ENCODE measurements at places on chromosomes 16 and 17.
A peak's percentile ranks its signal among the peaks of the same experiment; 100 is the strongest.

DNA sequence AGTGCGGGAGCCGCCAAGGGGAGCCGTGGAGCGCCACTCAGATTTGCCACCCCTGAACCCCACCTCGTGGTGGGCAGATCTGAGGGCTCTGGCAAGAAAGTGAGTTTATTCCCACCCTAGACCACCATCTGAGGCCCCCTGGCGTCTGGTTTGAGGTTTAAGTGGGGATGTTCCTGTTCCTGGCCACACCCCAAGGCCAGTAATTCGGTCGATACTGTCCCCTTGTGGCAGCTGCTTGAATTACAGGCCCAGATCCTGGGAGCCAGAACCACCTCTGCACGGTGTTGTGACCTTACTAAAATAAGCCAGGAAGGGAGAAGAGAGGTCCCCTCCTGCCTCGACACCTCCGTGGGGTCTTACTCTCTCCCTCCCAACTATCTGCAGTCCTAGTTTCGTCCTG lies 3.3 kb upstream of the LAT start:
- no peak for DNase-seq

GRCh38 chr17:52048137-52048898 lies 110.2 kb downstream of the CA10 start:
- no peak for DNase-seq

DNA sequence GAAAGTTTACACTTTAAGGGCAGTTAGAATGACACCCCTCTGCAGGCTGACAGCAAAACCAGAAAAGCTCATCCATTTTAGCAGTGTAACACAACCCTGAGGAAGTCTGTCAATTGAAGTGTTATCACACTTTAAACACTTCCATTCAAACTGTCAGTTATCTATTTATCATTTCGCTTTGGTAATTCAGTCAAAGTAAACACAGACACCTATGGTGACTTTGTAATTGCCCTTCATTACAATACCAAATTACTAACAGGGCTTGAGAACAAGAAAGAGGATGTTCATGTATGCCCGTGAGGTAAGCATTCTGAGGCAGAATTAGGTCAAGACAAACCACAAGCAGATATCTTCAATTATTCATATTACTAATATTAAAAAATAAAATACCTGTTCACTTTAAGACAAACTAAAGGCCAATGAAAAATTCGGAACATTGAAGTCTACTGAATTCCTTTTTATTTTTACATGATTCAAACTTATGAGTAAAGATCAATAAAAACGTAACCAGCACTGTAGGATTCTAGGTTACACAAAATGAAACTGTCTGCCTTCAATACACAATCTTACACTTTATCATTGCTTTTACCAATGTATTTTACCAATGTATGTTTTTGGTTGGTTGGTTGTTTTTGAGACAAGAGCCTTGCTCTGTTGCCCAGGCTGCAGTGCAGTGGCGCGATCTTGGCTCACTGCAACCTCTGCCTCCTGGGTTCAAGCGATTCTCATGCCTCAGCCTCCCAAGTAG lies 57.1 kb downstream of the BRIP1 start:
- no peak for DNase-seq

DNA sequence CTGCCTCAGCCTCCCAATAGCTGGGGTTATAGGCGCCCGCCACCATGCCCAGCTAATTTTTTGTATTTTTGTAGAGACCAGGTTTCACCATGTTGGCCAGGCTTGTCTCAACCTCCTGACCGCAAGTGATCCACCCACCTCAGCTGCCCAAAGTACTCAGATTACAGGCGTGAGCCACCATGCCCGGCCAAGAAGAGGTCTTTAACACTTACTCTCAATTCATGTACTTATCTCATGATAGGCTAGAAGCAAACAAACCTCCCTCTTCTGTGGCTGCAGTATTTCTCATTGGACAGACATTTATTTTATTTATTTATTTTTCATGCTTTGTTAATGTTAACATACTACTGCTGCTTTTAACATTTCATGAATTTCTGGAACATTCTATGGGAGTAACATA lies 7.0 kb upstream of the NT5C start:
- no peak for DNase-seq

DNA sequence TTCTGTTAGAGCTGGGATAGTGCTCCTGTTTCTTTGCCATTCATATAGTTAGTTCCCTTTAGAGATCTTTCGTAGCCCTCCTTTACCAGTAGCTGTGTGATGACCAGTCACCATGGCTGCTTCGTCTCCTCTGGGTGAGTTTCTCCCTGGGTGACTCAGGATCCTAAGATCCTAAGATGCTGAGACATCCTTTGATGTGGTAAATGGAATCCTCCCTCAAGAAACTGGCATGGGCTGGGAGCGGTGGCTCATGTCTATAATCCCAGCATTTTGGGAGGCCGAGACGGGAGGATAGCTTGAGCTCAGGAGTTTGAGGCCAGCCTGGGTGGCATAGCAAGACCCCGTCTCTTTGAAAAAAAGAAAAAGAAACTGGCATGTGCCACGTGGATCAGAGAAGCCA lies 5.9 kb downstream of the PHAF1 start:
- no peak for DNase-seq

DNA sequence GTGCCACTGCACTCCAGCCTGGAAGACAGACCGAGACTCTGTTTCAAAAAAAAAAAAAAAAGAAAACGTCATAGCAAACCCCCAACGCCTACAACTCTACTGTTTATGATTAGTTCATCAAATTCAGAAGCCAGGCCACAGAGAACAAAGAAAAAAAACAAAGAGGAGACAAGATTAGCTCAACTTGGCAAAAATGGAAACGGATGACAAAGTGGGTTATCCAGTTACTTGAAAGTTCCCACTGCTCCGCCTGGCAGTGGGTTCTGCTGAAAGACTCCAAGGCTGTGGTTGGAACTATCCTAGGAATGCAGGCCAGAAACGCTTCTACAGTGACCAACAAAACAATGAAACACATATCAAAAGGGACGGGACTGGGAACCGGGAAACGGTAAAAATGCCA lies 53.1 kb downstream of the MRM3 start:
- DNase-seq: no peak

DNA sequence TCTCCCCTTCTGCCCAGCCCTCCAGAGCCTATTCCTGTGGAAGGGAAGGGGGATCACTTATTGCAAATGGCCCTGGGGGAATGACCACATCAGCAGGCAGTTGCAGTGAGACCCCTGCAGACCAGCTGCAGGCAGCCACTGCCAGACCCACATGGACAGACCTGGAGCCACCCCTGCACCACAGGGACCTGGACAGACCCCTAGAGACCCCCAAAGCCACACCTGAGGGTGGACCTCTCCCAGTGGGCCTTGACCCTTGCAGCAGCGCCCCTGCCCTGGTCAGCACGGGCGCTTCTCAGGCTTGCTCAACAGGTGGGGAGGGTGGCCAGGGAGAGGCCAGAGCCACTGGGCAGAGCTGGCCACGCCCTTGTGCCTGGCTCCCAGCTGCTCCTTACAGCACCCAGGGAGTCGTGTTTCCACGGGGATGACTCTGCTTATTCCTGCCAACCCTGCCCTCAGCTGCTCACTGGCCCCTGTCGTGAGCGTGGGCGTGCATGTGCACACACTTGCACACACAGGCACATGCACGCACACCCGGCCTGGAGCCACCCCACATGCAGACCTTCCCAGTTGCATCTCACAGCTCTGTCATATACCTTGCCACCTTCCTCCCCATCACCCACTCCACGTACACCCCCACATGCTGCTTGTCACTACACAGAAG lies 1.3 kb upstream of the SCN4A start:
- no peak for DNase-seq

- DNase-seq: no peak
Measured at GRCh38 chr16:78390508-78391324, 291.3 kb downstream of the WWOX start.

DNA sequence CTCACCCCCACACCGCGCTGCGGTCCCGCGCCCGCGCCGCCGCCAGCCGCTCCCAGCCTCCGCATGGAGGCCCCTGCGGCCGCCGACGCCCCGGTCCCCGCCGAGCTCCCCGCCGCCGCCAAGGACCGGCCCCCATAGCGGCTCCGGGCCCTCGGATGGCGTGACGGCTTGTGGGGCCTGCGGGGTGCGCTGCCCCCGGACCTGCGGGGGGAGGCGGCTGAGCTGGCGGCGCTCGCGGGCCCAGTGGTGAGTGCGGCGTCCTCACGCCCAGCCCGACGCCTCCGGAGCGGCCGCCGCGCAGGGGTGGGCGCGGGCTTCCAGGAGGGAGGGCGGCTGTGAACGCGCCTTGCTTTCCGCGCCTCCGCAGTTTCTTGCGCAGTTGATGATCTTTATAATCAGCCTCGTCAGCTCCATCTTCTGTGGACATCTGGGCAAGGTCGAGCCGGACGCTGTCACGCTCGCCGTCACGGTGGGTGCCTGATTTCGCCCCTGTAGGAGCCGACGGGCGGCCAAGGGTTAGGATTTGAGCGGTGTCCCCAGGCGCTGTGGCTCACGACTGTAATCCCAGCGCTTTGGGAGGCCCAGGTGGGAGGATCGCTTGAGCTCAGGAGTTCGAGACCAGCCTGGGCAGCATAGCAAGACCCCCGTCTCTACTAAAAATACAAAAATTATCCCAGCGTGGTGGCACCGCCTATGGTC lies 46.4 kb downstream of the SLC47A1 start:
- DNase-seq: no peak

GRCh38 chr17:42704837-42705494 lies 22.6 kb downstream of the CNTNAP1 start:
- DNase-seq: no peak

DNA sequence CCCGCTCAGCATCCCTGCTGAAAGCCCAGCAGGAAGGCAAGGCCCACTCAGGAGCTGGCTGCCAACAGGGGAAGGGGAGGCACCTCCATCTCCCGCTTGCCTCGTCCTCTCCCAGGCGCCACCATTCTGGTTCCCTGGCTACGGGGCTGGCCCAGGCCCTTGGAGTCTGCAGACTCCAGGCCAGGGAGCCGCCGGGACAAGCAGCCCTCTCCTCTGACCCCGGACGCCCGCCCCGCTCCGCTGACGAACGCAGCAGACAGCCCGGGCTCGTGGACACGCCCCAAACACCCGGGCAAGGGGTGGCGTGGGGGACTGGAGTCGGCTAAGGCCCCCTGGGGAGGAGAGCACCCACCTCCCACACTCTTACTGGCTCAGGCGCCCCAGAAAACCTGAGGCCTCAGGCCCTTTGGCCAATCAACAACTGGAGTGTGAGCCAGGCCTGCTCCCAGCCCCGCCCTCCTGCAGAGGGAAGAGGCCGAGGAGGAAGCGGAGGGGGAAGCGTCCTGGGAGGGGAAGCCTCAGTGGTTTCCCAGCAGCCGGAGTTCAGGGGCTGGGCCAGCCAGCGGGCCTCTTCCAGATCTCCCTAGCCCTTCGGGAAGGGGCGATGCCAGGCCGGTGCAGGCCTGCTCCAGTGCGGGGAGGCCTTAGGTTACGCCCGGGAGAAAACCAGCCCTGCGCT lies 4.2 kb downstream of the MNT start:
- DNase-seq: no peak

DNA sequence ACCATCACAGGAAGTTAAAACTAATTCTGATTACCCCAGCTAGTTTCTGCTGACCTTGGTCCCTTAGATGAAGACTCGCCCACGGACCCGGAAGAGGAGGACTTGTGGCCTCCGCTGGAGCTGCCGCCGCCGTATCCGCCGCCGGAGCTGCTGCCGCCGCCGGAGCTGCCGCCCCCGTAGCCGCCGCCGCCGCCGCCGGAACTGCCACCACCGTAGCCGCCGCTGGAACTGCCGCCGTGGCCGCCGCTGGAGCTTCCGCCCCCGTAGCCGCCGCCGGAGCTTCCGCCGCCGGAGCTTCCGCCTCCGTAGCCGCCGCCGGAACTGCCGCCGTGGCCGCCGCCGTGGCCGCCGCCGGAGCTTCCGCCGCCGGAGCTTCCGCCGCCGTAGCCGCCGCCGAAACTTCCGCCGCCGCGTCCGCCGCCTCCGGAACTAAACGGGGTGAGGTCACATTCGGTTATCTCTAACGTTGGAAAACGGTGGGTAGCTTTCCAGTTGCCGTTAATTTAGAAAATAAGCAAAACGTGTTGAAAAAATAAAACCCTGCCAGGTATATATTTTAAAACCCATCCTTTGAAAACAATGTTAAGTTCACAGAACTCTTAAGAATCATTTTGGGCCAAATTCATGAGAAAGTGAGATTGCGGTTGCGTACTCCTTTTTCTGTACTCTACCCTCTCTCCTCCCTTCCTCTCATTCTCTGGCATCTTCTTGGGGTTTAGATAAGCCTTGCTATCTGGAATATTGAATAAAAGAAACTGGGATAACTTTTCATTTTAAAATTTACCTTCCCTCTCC lies 3.5 kb downstream of the KRT10 start:
- peak; percentile 79 for DNase-seq

DNA sequence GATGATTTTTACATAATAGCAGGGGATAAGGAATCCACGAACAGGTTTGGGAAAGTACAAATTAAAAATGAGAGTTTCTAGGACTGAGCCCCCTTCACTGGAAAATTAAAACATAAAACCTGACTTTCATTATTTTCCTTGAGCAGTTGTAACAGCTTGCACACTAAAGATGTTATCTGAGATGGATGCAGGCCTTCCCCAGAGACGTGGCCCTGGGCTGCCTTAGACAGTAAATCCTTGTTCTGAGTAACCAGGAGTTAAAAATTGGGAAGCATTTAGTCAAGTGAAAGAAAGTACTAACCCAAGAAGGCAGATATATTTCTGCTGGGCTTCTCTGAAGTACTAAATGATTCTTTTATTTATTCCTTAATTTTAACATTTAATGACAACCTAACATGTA lies 432.2 kb upstream of the KIF2B start:
- no peak for DNase-seq

GRCh38 chr17:1714427-1714979 lies 4.3 kb upstream of the TLCD2 start:
- no peak for DNase-seq

DNA sequence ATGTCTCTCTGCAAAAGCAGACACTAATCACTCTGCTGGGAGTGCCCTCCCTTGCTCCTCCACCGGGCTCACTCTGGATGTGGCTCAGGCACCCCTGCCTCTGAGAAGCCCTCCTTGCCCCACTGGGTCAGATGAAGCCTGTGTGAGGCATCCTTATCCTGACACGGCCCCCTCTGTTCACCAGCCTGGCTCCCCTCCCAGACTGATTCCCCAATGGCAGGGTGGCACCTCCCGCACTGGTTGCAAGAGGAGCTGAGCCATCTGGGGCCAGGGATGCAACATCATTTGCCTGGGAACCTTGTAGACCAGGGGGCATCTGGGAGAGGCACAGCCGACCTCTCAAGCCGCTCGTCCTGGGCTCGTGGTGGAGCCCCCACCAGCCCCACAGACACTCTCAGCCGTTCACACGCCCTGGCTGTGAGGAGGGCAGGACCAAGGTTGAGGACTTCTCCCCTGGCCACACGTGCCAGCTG lies 6.7 kb downstream of the SMTNL2 start:
- no peak for DNase-seq

- DNase-seq: no peak
Measured at GRCh38 chr16:11202260-11203091, 53.5 kb downstream of the SOCS1 start.

GRCh38 chr17:12070561-12070960 lies 49.9 kb downstream of the MAP2K4 start:
- no peak for DNase-seq

DNA sequence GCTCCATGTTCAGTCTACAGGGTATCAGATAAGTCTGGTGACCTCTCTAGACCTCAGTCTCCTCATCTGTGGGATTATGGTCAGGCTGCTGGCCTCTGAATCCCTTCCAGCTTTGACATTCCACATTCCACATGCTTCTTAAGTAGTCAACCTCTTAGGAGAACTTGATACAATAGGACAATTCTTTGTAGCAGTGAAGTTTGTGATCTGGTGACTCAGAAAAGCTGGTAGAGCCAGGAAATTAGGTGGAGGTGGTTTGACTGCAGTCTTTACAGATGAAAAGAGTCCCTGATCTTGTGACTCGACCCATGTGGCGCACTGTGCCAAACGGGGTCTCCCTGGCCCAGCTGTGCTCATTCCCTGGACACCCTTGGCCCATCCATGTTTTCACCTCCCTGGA lies 147.8 kb downstream of the NTN1 start:
- no peak for DNase-seq

Data from activated gamma-delta T cell (primary cell).